ENCODE measurements at places on chromosomes 13 and 19.

DNA sequence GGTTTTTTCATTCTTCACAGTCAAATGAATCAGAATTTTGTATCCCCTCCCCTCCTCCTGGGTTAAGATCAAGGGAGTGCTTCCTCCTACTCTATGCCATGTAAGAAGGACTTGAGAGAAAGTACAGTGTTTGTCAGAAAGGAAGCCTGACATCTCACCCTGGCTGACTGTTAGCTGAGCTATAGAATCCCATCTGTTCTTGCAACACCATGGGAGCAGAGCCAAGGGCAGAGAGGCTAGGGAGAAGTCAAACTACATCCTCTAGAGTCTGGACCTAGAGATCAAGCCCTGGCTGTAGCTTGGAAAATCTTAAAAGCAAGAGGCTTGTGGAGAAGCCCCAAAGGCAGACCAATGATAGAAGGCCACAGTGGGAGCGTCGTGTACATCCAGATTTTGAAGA is 145.9 kb downstream of the OLFM4 start:
- H3K27ac ChIP-seq: no peak overlapping the region
- no peaks in the 10 kb centered on the region for H3K4me1 ChIP-seq
- H3K27me3 ChIP-seq: no peaks in the 10 kb centered on the region
- H3K36me3 ChIP-seq: no peaks in the 10 kb centered on the region
- H3K4me3 ChIP-seq: no peak overlapping the region

GRCh38 chr13:38743466-38743865 is 56.6 kb downstream of the FREM2 start:
- H3K36me3 ChIP-seq: no peaks in the 10 kb centered on the region
- H3K4me1 ChIP-seq: no peaks in the 10 kb centered on the region
- no peak overlapping the region for H3K27ac ChIP-seq
- H3K4me3 ChIP-seq: no peak overlapping the region
- no peaks in the 10 kb centered on the region for H3K27me3 ChIP-seq

GRCh38 chr19:52585604-52586003 is 15.5 kb downstream of the ZNF701 start:
- no peak overlapping the region for H3K4me3 ChIP-seq
- no peak overlapping the region for H3K27ac ChIP-seq
- no peaks in the 10 kb centered on the region for H3K27me3 ChIP-seq
- peaks cover 71% of the 10 kb centered on the region for H3K36me3 ChIP-seq
- H3K4me1 ChIP-seq: no peaks in the 10 kb centered on the region

- DNase-seq: no peak
- H3K36me3 ChIP-seq: no peaks in the 10 kb centered on the region
- H3K4me1 ChIP-seq: peaks cover 26% of the 10 kb centered on the region
- H3K4me3 ChIP-seq: no peak overlapping the region
- no peaks in the 10 kb centered on the region for H3K27me3 ChIP-seq
Measured at GRCh38 chr19:46719629-46720502, 3.0 kb upstream of the PRKD2 start.

GRCh38 chr13:53079691-53080090 is 51.1 kb downstream of the OLFM4 start:
- no peak overlapping the region for H3K27ac ChIP-seq
- H3K36me3 ChIP-seq: no peaks in the 10 kb centered on the region
- H3K27me3 ChIP-seq: no peaks in the 10 kb centered on the region
- H3K4me3 ChIP-seq: no peak overlapping the region
- DNase-seq: no peak
- H3K4me1 ChIP-seq: no peaks in the 10 kb centered on the region
